ENCODE measurements at places on chromosomes 7 and 10.

GRCh38 chr7:153939177-153939576, 113.0 kb upstream of the DPP6 start:
- no peak for DNase-seq

GRCh38 chr7:98400542-98401340, at the start of gene BAIAP2L1:
BAIAP2L1 (minus strand) TSS chr7:98401090; CDS start chr7:98400852, 238 bp downstream.
- DNase-seq, result peak; percentile 62

GRCh38 chr10:10642751-10643150, 374.9 kb upstream of the CELF2 start:
- no peak for DNase-seq

GRCh38 chr10:92965314-92965713, 95.3 kb upstream of the CYP26C1 start:
- DNase-seq, result no peak

DNA sequence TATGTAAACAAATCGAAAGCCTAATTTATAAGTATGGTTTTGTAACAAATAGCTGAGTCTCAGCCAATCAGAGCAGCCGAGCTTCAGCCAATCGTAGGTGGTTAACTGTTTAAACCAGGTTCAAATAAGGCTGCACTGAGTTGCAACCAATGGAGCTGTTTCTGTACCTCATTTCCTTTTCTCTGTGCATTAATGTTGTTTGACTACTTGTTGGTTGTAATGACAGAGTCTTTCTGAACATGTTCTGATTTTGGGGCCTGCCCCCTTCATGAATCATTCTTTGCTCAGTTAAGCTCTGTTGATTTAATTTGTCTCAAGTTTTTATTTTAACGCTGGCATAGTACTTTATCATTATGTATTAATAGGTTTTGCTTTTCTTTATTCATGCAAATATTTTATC, 14.6 kb downstream of the OTUD1 start:
- no peak for DNase-seq

- no peak for DNase-seq
Observed at GRCh38 chr10:126380352-126381076, 7.8 kb downstream of the ADAM12 start.

DNA sequence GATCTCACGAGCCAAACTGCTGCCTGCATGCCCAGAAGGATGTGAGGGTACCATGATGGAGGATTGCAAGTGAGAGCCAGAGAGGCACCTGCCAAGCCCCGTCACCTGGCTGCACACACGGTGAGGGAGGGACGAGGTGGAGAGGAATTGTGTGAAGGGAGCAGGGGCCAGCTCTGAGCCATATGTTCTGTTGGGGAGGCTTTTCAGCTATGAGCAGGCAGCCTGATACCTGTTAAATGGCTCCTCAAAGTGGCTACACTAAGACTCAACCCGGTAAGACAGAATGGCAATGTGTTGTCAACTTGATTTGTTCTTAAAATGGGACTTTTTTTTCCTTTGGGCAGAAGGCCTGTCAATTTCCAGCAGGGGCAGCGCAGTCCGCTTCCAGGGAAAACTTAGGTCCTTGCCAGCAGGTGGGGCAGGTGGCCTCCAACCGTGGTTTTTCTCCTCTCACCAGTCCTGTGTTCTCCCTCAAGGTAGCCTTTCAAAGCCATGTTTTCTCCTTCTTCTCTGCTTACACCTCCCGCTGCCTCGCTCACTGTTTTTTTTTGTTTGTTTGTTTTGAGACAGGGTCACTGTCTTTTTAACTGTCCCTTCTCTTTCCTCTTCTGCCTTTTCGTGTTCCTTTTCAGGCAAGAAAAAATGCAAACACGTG, 57.7 kb upstream of the ZNRF2 start:
- no peak for DNase-seq

- DNase-seq, result no peak
Observed at GRCh38 chr10:100826661-100826982, 81.2 kb downstream of the PAX2 start.

GRCh38 chr10:78435484-78436221, 402.0 kb downstream of the RPS24 start:
- DNase-seq, result no peak

- no peak for DNase-seq
Observed at GRCh38 chr10:76229341-76229740, 797.9 kb downstream of the LRMDA start.

DNA sequence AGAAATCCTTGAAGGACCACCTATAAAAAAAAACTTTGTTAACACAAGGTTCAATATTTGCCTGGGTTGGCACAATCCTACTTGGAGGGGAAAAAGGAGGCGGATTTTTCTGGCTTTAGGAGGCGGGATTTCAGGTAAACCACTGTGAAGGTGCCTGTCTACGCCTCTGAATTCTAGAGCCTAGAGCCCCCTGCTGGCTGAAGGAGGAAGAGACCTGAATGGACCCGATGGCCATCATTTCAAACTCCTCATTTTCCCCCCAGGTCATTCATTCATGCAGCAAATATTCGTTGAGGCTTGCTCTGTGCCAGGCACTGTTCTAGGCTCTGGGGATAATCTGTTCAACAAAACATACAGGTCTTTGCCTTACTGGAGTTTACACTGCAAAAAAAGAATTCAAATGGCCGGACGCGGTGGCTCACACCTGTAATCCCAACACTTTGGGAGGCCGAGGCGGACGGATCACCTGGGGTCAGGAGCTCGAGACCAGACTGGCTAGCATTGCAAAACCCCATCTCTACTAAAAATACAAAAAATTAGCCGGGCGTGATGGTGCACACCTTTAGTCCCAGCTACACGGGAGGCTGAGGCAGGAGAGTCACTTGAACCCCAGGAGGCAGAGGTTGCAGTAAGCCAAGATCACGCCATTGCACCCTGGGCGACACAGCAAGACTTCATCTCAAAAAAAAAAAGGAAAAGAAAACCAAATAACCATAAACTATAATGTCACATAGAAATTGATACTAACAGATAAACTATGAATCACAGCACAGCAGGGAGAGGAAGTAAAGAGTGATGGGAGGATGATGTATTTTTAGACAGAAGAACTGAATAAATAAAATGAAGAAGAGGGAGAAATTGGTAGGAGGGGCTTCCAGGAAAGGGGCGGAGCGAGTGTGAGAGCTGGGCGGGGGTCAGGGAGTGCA, 90.1 kb upstream of the NFE2L3 start:
- DNase-seq, result peak; percentile 42

- no peak for DNase-seq
Observed at GRCh38 chr7:55173671-55174070, 154.9 kb downstream of the EGFR start.

GRCh38 chr7:90896458-90896857, 300.3 kb downstream of the CDK14 start:
- DNase-seq, result no peak

DNA sequence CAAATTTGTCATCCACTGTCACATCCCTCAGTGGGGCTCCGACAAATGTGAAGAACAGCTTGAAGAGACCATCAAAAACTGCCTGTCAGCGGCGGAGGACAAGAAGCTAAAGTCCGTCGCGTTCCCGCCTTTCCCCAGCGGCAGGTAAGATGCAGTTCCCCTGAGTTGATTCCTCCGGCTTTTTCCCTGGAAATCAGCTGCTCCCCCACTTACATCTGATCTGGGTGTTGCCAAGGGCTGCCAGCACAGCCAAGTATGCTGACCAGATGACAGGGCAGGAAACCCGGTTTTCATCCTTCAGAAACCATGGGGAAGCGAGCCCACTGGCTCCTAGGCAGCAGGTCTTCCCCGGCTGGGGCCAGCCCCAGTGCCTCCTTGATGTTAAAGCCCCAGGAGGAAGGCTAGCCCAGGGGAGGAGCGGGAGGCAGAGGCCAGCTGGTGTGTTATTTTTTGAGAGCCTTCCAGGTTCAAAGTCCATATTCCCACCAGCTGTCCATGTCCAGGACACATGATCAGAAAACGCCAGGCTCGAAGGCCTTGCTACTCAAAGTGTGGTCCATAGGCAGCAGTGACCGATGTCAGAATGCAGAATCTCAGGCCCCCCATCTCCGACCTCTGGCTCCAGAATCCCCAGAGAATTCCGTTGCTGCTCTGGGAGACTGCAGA, 23.4 kb downstream of the AIFM2 start:
- DNase-seq, result no peak

DNA sequence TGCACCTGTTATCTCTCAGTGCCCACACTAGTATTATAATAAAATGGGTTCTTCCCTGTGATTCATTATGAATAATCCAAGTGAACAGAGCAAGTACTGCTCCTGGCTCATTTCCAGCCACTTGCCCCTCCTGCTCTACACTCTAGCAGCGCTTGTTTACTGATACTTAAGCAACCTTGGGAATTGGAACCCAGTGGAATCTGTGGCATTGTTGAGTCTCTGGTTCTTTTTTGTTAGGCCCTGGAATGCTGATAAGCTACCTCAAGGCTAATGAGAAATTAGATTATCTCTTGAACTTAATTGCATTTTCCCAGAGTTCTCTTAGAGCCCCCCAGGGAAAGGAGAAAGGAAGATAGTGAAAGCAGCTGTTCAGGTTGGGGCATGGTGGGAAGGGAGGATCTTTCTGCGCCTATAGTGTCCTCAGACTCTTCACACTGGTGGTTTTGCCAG, 34.0 kb downstream of the PRKAR2B start:
- DNase-seq, result no peak

DNA sequence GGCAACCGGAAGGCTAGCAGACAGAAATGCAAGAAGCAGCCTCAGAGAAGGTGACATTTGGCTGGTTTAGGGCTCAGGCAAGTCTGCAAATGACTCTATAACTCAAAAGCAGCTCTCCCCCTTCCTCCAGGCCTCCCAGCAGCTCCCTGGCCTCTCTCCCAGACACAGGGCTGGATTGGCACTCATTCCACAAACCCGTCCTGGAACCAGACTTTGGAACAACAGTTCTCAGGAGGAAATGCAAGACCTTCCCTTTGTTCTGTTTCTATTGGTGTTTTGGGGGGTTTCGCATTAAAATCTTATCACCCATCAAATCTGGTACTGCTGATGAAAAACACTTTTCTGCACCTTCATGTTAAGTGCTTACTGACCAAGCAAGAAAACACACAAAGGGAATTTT, 40.3 kb upstream of the EFCAB10 start:
- DNase-seq, result no peak

DNA sequence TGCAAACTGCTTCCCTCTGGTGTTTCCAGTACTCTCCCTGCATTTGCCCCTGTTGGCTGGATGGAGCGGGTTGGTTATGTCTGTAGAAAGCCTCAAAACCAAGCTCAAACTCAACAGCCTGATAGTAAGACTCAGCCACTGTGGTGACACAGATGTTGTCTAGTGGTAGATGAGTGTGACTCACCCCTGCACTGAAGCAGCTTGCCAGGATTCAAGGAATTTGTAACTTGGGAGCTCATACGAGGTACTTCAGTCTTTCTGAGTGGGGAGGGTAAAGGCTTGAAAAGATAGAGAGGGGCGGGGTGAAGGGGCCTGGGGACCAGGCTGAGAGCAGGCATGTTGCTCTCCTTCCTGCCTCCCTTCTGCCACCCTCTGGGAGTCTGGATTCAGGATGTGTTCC, 22.9 kb upstream of the AQP1 start:
- no peak for DNase-seq

DNA sequence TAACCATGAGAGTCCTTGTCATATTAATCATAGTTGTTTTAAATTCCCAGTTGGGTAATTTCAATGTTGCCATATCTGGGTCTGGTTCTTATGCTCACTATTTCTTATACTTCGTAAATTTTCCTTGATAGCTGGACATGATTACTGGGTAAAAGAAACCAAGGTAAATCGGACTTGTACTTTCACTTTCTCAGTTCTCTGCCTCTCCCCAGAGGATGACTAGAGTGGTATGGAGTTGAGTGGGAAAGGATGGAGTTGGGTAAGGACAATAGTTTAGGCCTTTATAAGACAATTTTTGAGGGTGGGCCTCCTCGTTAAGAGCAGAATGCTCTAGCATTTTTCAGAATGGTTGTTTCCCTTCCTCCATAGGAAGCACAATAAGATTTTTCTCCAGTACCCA, 106.1 kb downstream of the CRPPA start:
- no peak for DNase-seq

DNA sequence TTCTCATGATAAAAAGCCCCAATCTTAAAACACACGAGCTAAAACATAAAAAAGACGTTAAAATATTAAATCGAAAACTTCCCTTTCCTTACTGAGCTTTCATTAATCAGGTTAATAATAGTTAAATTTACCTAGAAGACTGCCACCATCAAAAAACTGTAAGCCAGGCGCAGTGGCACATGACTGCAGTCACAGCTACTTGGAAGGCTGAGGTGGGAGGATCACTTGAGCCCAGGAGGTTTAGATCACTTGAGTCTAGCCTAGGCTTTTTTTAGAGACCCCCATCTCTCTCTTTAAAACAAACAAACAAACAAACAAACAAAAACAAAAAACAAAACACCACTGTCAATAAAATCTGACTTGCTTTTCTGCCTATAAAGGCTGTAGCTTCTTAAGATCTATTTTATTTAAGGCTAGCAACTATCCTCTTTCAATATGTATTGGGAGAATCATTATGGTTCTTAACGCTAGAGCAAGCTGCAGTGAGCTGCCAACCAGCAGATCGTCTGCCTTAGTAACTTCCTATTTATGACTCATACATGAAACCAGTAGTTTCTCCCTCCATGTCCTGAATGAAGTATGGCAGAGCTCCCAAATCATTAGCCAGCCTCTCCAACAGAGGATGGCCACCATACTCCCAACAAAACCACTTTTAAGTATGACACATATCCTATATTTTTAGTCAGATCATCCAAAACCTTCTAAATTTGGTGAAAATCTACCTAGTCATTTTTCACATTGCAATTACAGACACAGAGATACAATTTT, 163.7 kb downstream of the SRPK2 start:
- DNase-seq, result no peak

DNA sequence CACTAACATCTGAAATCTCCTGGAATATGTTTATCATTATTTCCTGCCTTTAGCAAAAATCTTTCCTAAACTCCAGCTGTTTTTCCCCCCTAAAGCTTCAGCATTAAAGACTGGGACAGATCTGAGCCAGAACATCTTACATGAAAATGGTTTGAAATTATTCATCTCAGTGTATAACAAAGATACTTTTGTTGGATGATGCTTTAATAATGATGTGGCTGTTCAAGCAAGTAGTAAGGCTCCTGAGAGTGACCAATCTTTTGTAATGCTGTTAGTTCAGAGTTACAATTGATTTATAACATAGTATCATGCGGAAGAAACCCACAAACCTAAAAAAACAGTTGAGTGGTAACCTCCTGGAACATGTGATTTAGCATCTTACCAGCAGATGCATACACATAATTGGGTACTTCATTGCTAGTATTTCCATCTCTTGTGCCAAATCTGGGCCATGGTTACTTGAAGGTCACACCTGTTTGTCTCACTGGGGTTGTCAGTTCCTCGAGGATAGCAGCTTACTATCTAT, 1.5 kb downstream of the BZW2 start:
- DNase-seq, result no peak

Data from stimulated activated CD8-positive, alpha-beta memory T cell treated with anti-CD3 and anti-CD28 coated beads, Interleukin-12 subunit alpha, Interleukin-12 subunit beta, amount 100 ng/mL, for 4 hours (primary cell).